ENCODE measurements at places on chromosomes 13 and 19.

- no peak for DNase-seq
These were observed 93.0 kb upstream of the ARGLU1 start for GRCh38 chr13:106660746-106661625.

GRCh38 chr19:33928458-33928950, 131.8 kb downstream of the KCTD15 start:
- no peak for DNase-seq

DNA sequence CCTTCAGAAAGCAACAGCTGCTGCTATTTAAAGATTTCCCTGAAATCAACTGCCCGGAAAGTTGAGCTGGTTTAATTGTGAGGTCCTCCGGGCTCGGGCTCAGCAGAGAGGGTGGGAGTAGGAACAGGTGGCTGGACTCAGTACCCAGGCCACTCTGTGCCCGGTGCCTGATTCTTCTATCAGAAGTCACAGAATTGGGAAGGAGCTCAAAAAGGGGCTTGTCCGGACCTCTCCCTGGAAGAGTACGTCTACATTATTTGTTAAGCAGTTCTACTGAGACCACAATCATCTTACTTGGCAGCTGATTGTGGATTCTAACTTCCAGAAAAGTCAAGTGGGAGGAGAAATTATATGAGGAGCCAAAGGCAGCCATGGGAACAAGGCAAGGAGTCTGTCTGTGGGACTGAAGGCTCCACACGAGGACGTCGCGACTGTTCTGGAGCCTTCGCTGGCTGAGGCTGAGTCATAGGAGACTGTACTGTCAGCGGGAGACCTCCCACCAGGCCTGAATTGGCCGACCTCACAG, 91.7 kb upstream of the ANKRD10 start:
- DNase-seq, result no peak

DNA sequence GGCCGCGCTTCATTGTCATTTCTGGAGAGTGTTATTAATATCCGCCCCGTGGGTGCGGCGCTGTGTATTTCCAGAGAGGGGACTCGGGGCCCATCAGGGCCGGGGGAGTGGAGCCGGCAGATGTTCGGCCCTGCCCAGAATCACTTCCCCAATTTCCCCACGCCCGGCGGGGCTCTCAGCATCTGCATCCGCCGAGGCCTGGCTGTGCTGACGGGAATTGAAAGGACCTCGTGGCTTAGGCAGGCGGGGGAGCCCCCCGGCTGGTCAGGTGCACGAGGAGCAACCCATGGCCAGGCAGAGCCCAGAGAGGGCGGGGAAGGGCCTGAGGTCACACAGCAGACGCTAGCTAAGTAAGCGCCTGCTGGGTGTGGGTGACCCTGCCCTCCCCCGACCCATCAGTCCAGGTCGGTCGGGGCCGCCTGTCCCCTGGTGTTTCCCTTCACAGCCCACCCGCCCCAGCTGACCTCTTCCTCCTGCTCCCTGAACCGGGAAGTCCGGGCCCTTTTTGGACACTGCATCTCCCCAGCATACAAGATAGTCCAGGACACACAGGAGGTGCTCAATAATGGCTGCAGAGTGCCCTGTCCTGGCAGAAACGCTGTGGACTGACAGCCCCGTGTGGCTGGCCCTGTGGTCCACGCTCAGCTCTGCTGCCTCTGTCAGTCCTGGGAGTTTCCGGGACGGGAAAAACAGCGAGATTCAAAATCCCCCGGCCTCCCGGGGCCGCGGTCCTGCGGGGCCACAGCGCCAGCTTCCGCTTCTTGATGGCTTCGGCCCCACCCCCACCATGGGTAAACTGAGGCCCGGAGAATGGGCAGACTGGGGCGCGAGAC, 22.1 kb downstream of the ARID3A start:
- DNase-seq, result no peak

GRCh38 chr13:41785402-41786172, 175.3 kb downstream of the VWA8 start:
- DNase-seq, result no peak

GRCh38 chr13:53562419-53562818, 533.8 kb downstream of the OLFM4 start:
- DNase-seq, result no peak

DNA sequence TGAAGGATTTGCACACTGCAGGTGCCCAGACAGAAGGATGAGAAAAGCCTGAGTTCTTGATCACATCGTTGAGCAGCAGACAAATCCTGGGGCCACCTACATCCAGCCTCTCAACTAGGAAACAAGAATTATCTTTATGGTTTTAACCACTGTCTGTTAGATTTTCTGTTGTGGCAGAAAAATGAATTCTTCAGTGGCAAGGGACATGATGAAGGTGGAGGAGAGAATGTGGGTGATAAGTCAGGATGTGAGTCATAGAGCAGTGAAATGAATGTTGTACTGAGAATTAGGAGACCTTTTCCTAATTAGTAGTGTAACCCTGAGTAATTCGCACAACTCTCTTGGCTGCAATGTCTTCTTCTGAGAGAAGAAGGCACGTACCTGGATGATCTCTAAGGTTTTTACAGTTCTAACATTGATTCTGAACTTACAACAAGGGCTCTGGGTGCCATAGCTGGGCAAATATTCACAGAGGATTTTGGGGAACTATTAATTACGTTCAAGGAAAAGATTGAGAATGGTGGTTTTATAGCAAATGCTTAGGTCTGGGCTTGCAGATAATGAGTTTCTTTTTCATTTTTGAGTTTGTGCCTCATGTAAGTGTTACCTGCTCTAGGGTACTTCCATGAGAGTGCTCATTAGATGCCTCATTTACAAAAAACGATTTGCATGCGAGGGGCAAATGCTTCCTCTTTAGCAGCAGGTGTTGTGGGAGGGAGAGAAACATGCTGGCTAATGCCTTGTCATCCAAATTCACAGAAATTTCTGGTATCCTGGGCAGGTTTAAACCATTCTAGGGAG, 111.0 kb upstream of the KL start:
- no peak for DNase-seq

- no peak for DNase-seq
These were observed 98.0 kb upstream of the WASF3 start for GRCh38 chr13:26459276-26460131.

DNA sequence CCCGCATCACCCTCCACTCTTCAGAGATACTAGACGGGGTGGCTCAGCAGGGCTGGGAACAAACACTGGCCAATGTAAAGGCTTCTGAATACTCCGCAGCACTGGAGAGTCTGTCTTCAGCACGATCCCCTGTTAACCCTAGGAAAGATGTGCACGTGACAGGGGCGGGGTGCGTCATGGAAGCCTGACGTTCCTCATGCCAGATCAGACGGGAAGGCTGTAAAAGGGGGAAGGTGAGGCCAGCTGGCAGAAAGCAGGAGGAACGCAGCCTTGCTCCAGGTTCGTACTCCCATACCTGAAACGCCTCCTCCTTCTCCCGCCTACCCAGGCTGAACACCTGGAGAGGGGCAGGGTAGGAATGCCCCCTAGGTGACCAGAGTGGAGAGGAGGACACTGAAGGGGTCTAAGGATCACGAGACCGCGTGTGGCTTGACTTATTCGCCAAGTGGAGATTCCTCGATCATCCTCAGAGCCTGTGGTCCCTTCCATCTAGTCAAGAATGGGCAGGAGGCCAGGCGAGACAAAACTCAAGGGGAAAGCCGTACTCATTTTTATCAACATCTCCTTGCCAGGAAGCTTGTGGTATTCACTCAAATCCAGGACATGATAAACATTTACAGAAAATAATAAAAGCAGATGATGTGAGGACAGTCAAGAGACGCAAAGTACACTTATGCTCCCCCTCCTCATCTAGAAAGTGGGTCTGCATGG, 18.2 kb upstream of the FFAR2 start:
- no peak for DNase-seq

DNA sequence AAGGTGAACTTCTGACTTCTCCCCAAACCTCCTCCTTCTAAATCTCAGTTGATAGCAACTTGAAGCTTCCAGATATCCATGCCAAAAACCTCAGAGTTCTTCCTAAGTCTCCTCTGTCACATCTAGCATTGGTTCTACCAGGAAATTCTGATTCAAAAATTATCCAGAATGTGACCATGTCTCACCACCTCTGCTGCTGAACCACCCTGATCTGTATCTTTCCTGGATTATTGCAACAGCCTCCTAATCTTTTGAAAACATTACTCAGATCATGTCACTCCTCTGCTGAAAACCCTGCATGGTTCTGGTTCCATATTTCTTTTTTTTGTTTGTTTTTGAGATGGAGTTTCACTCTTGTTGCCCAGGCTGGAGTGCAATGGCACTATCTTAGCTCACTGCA, 78.7 kb upstream of the TNFSF11 start:
- no peak for DNase-seq

DNA sequence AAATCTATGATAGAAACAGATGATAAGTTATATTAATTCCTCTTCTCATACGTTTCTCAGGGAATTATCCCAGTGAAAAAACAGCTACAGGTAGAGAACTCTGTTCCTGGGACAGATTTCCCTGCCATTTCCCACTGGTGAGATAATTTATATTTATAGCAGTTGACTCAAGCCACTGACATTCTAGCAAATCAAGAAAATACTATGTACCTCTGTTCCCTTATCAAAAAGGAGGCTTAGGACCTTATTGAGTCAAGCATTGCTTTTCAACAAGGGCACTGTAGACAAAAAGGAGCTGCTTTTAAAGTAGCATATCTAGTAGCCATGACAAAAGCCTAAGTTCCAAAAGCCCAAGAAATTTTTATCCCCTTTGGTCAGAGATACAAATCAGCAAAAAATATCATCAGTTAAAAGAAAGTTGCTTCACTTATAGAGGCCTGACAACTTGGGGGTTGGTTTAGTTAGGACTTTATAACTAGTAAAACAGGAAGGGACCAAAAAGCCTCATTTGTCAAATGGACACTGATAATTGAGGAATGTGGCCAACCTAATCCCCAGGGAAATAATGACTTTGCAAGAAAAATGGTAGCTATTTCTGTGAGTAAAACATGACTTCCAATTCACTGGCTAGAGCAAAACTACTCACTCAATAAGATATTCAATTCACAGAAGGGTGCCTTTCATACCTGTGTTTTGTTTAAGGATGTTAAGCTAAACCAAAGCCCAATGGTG, 652.5 kb downstream of the SLITRK1 start:
- DNase-seq, result no peak

DNA sequence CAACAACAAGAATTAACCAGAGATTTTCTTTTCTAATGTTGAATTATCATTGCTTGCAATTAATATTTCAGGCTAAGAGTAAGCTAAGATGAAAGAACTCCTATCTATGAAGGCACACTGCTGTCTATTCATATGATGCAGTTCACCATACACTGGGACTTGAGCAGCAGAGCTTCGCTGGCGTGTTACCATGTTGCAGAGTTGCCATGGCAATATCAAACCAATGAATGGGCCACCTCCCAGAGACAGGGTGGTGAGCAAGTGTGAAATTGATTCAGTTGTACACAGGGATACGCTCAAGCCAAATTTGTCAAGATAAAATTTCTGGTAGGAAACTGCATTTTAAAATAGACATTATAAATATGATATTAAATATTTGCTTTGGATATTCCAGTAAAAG, 69.3 kb upstream of the MYO16 start:
- peak; percentile 30 for DNase-seq

DNA sequence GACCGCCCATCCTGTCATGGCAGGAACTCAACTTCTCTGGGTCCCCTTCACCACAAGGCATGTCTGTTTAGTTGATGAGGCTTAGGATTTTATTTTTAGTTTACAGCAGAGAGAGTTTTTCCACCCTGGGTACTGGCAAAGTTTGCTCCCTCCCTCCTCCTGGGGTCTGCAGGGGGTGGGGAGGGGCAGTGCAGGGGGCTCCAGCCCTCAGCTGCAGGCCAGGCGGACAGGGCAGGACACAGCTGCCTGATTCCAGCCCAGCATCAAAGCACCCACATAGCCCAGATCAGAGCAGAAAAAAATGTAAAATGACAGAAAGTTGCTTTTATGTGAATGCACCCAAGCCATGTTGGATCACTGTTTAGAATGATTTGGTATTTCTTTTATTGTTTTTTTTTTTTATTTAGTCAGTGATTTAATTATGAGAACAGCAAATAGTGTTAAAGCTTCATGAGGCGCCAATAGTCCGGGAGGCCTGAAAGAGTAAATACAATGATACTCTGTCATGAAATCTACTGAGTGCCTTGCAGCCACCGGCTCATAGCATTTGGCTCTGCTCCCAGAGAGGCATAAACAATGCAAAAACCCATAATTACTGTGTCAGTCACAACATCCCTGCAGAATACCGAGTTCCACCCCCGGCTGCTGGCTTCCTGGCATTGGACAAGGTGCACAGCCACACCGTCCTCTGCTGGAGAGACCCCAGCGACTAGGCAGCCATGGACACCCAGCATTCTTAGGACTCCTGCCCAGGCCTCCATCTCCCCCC, 923.5 kb downstream of the UQCRFS1 start:
- peak; percentile 46 for DNase-seq

DNA sequence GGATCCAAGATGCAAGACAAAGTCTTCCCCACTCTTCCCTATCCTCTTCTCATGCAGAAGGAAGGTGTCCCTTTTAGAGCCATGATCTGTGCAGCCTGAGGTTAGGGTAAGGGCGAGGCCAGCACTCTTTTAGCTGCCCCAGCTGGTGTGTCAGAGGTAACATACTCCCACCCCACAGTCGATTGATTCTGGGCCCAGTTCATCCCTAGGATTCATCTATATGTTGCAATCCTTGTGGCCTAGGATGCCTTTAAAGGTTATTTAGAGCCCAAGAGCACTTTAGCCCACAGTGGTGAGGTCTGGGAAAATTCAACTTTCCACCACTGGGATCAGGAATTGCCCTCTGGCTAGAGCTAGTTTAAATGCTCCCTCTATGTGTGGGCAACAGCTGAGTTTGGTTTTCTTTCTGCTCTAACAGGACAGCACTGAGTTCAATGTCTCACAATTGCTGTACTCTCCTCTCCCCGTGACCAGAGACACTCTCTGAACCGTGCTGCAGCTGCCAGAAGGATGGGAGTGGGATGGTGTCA, 201.3 kb upstream of the SERP2 start:
- DNase-seq, result no peak

DNA sequence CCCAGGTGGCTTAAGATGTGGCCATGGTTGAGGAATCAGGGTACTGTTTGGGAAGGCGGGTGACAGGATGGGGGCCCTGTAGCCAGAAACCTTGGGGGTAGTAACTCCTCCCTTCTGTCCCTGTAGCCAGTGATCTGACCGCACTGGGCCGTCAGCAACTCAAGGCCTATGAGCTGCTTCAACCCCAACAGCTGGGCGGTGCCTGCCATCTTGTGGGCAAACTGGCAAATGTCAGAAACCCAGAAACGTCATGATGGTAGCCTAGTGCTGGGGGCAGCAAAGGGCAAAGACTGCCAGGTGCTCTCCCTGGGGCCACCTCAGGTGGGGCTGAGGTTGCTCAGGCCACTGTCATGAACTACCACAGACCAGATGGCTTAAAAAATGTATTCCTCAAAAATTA, 3.5 kb downstream of the COPE start:
- peak; percentile 84 for DNase-seq

Data from amygdala (tissue), 56 donors.